ENCODE measurements at places on chromosomes 4 and X. TPM values are rescaled to one million over a fixed set of nuclear protein-coding genes. Genes with fewer than 3 reads are reported as not detected.

DNA sequence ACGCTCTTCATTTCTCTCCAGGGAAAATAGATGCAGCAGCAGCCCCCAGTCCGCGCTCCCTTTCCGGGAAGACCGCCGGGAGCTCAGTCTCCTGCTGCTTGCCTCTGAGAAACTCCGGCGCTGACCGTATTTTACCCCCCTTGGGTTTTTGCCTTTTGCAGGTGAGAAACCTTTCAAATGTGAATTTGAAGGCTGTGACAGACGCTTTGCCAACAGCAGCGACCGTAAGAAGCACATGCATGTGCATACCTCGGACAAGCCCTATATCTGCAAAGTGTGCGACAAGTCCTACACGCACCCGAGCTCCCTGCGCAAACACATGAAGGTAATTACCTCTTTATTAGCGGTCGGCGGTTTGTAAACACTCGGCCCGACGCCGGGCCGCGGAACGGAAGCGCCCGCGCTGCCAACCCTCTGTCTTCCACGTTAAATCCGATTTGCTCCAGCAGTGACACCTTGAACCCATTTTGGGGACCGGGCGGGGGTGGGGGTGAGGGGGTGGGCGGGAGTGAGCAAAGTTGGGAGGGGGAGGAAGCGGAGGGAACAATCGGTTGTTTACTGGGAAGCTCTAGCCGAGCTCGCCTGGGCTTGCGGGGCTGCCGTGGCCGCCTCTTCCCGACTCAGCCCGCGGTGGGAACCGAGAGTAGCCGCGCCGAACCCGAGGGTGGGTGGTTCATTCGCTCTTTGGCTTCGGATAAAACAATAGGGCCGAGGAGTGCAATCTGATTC lies 3.0 kb downstream of the ZIC3 start:
- DNase-seq: no peak

Gene SPOCK3
- 1.8 TPM for total RNA-seq

Gene UXT
- 118 TPM for total RNA-seq

Gene CNKSR2
- 3.8 TPM for total RNA-seq

DNA sequence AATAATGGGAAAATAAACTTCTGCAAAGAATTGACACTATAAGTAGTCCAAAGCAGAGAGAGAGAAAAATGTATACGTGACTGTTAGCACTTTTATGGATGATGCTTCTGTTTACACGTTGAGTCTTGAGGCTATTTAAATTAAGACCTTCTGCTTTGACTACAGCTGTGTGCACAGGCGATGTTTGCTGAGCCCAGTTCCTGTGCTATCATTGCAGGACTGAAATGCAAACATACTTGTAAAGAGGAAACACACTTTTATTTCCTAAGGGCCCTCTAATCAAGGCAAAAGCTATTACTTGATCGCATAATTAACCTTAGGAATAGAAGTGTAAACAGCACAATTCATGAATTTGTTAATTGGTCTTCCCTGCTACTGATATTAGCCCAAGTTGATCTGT lies 226.9 kb downstream of the FBXW7 start:
- DNase-seq: no peak

DNA sequence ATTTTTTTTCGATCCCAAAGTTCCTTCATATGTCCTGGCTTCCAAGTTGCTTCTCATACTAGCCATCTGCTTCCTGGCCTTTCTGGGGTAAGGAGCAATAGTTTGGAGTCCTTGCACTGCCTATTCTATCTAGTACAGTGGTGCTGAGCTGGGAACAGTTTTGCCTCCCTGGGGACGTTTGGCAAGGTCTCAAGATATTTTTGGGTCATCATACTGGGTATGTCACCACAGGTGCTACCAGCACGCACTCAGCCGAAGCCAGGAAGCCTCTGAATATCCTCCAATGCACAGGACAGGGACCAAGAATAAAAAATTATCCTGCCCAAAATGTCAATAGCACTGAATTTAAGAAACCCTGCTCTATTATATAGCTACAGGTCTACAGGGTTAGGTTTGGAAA lies 35.4 kb upstream of the TMSB15B start:
- no peak for DNase-seq

Gene TACR3
- 5.5 TPM for total RNA-seq

GRCh38 chr4:27701606-27702005 lies 841.0 kb downstream of the STIM2 start:
- peak; percentile 50 for DNase-seq

- no peak for DNase-seq
Observed at GRCh38 chr4:47483745-47484144, 1.3 kb upstream of the ATP10D start.

Gene TAF7L
- total RNA-seq: 0.09 TPM

DNA sequence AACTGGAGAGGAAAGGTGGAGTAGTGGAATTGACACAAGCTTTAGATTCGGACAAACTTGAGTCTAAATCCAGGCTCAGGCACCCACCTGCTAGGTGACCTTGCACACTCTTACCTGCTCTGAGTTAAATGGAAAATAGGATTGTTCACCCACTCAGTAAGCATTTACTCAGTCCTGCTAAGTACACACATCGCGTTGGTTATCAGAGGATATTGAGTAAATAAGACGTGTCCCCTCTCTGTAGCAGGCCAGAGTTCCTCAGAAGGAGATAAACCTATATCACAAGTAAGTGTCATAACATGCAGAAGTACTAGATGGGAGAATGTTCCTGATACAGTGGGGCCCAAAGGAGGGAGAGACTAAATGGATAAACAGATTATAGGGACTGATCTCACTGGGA lies 117.7 kb downstream of the SMIM20 start:
- DNase-seq: no peak

DNA sequence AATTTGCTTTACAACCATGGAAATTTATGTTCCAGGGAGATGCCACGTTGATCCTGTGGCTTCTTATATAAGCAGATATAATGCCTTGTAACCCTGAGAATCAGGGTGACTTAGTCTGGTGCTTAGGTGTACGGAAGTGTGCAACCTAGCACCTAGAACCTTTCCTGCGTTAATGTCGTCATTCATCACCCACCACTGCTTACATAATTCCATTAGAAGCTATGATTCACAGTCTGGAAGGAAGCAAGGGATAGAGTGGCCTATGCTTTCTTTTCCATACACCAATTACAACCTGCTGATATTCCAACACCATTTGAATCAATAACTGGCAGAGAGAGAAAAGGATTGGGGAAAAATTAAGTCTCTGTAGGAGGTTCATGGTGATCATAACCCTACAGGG lies 17.3 kb upstream of the CXCL8 start:
- no peak for DNase-seq

DNA sequence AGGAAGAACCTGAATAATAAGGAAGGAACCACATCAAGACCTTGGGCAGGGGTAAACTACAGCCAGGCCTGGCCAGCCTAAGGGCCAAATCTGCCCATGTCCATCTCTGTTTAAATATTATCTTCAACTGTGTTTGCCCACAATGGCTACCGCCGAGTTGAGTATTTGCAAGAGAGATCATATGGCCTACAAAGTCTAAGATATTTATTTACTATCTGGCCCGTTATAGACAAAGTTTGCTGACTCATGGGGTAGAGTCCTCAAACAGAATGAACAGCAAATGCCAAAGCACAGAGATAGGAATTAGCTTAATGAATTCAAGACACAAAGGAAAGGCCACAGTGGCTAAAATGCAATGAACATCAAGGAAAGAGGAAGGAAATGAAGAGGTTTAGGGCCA lies 44.8 kb downstream of the RPS6KA3 start:
- no peak for DNase-seq

Gene GLRB
- 8.9 TPM for total RNA-seq

GRCh38 chr4:41454423-41454822 lies 83.5 kb upstream of the LIMCH1 start:
- peak; percentile 43 for DNase-seq

Gene MAGEB1
- not detected for total RNA-seq

Gene NAP1L3
- total RNA-seq: 11.7 TPM

Gene RAB33A
- 0.49 TPM for total RNA-seq

DNA sequence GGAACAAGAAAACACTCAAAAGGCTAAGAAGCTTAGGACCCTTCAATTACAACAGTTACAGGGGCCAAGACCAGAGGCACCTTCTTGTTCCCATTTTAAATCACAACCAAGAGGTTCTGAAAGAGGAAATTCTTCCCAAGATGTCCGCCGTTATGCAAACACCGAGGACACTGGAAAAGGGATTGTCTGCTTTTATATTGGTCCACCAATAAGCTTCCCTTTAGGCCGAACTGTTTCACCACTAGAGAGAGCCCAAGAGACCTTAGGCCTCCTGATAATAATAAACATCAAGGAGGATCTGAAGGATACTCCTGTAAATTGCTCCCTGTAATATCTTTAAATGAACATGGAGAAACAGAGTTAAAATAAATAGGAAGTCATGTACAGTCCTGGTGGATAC lies 92.6 kb upstream of the NLRP2B start:
- DNase-seq: no peak

DNA sequence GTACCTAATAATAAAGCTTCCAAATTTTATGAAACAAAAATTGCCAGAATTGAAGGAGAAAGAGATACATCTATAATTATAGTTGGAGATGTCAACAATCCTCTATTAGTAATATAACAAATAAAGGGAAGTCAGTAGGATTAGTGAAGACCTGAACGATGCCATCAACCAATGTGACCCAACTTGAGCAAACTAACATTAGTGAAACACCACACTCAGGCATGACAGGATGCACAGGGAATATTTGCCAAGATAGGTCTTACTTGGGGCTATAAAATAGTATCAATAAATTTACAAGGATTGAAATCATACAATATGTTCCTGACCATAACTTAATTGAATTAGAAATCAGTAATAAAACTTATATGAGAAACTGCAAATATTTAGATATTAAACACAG lies 12.0 kb downstream of the SPON2 start:
- DNase-seq: no peak

DNA sequence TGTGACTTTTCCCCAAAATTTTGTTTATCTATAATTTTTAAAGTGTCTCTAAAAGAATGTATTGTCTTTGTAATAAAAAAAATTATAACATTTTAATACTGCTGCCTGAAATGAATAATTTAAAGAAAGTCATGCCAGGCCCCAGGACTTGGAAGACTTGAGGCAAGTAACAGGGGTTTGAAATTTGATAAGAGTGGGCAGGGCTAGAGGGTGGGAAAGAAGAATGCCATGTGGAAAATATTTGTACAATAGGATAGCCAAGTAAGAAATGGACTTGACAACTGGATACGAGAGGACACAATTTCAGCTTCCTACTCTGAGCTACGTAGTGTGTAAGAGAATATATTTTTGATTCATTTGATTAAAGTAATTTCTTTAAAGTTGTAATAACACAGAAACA lies 36.9 kb upstream of the ANKRD50 start:
- DNase-seq: peak; percentile 27

Gene DCLK2
- total RNA-seq: 4.5 TPM

GRCh38 chrX:107658660-107659059 lies 30.4 kb downstream of the PRPS1 start:
- DNase-seq: no peak

GRCh38 chrX:152245213-152245612 lies 106.8 kb upstream of the MAGEA10 start:
- DNase-seq: no peak

Gene AR
- total RNA-seq: 8.1 TPM

- no peak for DNase-seq
Observed at GRCh38 chr4:153346031-153346430, 1.5 kb downstream of the MND1 start.

DNA sequence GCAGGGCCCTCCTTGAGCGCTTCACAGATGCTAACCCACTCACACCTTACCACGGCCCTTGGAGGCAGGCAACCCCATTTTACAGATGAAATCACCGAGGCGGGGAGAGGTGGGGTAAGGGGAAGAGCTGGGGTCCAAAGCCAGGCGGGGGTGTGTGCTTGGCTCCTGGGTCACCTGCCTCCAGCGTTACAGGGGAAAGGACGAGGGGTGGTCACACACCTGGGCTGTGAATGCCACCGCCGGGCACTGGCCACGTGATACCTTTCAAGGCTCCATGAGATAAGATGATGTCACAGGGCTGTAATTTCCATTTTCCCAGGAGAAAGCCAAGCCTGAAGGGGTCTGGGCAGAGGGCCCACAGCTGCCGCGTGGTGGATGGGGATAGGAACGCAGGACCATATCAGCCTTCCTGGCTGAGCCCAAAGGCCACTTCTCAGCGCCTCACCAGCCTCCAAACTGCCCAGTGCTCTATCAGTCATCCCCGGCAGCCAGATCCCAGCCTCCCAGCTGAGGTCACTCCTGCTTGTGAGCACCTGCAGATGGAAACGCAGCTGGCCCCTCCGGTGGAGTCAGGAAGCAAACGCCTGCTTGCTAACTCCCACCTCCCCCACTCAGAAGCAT lies 62.4 kb upstream of the CRMP1 start:
- DNase-seq: peak; percentile 14

- DNase-seq: no peak
Observed at GRCh38 chr4:188417181-188417580, 277.9 kb downstream of the TRIML1 start.

Gene CENPVL1
- not detected for total RNA-seq

Gene GLRA2
- 0.09 TPM for total RNA-seq

- no peak for DNase-seq
Observed at GRCh38 chr4:22356987-22357596, 158.8 kb downstream of the ADGRA3 start.

DNA sequence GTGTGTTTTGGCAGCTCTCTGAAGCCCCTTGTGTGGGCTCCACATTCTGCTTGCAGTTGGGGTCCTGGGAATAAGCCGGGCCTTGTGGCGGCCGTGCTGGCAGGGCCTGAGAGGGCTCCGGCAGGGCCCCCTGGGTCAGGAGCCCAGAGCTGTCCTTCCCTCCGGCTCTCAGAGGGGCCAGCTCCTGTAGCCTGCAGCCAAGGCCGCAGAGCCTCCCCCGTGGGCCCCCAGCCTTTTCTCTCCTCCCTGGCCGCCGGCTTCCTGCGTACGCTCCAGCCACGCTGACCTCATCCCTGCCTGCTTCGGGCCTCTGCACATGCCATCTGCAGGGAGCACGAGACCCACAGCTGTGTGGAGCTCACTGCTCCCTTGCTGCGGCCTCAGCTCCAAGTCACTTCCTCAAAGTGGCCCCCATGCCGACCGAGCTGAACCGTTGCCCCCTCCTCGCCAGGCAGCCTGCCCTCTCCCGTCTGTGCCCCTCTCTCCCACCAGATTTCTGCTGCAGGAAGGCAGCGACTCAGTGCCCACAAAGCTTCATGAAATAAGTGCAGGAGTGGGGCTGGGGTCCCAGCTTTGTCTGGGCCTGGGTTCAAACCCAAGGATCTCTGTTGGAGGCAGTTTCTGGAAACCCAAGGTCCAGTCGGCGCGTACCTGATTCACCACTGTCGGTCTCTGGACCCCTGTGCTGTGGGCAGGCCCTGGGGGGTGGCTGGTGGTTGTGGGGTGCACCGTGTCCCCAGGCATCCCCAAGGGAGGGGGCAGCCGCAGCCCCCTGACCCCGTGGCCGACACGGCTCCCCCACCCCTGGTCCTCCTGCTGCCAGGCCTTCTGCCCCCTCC lies 57.1 kb upstream of the NKX1-1 start:
- DNase-seq: peak; percentile 80

DNA sequence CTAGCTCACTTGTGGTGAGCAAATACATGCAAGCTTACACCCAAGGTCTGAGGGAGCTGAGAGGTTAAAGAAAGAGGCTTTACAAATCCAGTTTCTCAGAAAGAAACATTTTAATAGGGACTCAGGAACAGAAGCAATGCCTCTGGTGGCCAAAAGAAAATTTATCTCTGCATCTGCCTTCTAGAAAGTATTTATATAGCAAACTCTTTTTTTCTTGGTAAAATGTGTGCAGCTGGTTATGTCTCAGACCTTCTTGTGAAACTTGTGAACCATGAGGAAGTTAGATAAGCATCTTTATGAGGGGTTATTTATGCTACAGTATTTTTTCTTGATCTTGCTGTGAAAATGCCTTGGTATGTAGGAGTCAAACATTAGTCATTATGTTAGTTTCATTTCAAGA lies 48.5 kb upstream of the CYSLTR1 start:
- DNase-seq: peak; percentile 0

Data from muscle of leg (tissue), 16 donors.